Gastroesophageal sphincter (tissue), 4 donors: ENCODE measurements at places on chromosomes 7 and 10.
A peak's percentile ranks its signal among the peaks of the same experiment; 100 is the strongest.

- no peak for ATAC-seq
These were observed 284.0 kb downstream of the AUTS2 start for GRCh38 chr7:69882269-69882668.

DNA sequence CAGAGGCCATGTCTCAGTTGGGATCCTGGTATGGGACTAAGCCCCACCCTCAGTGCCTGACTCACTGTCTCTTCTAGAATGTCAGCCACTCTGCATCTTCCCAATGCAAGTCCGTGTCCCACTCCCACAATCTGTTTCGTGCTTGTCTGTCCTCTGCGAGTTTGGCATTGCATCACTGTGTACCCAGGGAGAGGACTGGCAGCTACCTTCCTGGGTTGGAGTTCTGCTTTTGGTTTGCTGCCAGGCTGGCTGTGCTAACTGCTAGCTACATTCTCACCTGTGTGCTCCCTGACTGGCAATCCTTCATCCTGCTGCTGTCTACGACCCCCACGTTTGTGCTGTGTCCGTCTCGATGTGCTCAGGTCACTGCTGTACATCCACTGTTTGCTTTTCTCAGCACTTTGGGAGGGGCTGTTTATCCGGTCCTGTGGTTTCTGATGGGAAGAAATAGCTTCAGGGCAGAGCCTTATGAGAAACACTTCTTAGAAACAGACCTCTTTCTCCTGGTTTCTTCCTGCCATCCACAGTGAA, 56.0 kb upstream of the GLI3 start:
- no peak for ATAC-seq

DNA sequence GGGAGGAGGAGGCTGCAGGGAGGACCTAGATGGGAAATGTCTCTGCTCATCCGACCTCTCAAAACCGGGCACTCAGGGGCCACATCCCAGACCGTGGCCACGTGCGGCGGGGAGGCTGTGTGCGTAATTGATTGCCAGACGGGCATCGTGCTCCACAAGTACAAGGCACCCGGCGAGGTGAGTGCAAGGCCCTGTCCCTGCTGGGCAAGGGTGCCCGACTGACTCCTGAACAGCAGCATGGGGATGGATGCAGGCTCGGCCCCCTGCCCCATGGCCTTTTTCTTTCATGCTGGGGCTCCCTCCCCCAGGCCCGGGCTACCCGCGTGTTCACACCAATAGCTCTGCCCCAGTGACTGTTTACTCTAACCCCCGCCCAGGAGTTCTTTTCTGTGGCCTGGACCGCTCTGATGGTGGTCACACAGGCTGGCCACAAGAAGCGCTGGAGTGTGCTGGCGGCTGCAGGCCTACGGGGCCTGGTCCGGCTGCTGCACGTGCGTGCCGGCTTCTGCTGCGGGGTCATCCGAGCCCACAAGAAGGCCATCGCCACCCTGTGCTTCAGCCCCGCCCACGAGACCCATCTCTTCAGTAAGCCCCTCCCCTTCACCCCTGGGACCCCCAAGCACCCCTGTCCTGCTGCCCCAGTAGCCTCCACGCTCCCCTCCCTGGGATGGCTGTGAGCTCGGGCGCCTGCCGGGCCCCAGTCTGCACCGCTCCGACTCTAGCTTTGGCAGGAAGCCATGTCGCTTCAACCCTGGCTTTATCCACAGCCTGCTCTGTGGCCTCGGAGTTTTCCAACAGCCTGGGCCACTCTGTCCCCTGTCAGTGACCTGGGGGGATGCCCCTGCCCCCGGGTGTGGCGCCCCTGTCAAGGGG, 3.9 kb downstream of the LRWD1 start:
- ATAC-seq, result no peak

GRCh38 chr7:51335057-51335456, 18.4 kb upstream of the COBL start:
- no peak for ATAC-seq

- ATAC-seq, result no peak
These were observed 1.5 kb upstream of the PARD3 start for GRCh38 chr10:34816501-34817002.

GRCh38 chr7:147509541-147510200, 1080.9 kb upstream of the C7orf33 start:
- no peak for ATAC-seq

GRCh38 chr7:84582747-84583146, 388.2 kb upstream of the SEMA3A start:
- no peak for ATAC-seq

DNA sequence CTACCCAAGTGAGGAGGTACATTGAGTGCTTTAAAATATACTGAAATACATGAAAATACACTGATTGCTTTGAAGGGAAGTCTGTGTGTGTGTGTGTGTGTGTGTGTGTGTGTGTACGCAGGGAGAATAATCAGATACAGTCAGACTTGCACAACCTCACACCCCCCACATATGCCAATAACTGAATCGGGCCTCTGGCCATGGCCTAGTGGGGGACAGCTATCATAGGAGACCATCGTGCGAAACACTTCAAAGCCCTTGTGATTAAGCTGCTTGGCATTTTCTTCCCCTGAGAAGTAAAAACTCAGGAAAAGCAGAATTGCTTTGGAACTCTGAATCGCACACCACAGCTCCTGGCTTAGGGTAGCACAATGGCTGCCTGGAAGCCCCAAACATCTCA, 135.1 kb downstream of the C10orf105 start:
- no peak for ATAC-seq

DNA sequence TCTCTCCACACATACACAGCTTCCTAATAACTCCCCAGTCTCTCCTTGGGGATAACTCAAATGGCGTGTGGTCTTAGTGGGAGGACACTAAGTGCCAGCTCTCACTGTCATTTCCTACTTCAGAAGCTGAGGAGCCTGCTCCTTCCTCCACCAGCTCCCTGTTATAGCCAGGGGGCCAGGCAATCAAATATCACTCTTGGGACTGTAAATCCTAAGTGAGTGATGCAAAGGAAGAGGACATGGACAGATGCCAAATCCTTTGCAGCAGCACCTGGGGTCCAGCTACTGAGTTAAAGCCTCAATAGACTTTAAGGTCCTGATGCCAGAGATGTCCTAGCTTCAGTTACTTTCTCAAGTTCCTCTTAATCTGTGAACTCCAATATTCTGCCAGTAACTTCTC, 34.1 kb downstream of the SEM1 start:
- no peak for ATAC-seq

DNA sequence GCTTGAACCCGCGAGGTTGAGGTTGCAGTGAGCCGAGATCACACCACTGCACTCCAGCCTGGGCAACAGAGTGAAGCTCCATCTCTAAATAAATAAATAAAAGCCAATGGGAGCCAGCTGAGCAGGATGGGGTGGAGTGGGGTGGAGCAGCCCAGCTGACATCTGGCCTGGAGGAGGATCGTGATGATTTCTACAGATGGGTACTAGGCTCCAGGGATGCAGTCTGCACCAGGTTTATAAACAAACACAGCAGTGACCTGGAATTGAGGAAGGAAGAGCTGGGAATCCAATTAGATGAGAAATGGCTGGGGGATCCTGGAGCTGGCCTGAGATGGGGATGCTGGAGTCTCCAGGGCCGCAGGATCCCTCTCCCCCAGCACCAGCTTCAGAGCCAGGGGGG, 7.3 kb upstream of the GRIFIN start:
- ATAC-seq, result no peak

DNA sequence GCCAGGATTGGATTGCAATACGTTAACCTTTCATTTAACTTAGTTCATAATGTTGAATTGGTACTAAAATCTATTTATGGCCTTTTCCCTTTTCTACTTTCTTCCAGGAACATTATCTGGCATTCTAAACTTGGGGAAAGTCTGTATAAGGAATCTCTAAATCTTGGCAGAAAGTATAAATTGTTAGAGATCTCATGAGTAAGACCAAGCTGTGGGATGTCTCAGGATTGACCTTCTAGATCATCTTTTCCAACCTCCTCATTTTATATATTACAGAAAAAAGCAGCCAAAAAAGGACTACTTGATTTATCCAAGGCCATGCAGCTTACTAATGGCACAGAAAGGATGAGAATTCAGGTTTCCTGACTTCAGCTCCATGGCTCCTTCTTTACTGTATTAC, 598.3 kb downstream of the INHBA start:
- no peak for ATAC-seq

- ATAC-seq, result peak; percentile 67
These were observed 140.1 kb downstream of the GLI3 start for GRCh38 chr7:42096681-42097561.

DNA sequence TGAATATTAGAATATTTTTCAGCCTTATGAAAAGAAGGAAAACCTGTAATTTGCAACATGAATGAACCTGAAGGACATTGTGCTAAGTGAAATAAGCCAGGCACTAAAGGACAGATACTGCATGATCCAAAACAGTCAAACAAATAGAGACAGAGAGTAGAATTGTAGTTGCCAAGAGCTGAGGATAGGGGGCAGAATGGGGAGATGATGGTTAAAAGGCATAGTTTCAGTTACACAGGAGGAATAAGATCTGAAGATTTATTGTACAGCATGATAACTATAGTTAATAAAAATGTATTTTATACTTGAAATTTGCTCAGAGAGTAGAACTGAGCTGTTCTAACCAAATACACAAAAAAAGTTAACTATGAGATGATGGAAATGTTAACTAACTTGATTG, 149.0 kb upstream of the TMEM106B start:
- no peak for ATAC-seq

GRCh38 chr10:36048236-36048635, 406.1 kb upstream of the FZD8 start:
- ATAC-seq, result no peak

DNA sequence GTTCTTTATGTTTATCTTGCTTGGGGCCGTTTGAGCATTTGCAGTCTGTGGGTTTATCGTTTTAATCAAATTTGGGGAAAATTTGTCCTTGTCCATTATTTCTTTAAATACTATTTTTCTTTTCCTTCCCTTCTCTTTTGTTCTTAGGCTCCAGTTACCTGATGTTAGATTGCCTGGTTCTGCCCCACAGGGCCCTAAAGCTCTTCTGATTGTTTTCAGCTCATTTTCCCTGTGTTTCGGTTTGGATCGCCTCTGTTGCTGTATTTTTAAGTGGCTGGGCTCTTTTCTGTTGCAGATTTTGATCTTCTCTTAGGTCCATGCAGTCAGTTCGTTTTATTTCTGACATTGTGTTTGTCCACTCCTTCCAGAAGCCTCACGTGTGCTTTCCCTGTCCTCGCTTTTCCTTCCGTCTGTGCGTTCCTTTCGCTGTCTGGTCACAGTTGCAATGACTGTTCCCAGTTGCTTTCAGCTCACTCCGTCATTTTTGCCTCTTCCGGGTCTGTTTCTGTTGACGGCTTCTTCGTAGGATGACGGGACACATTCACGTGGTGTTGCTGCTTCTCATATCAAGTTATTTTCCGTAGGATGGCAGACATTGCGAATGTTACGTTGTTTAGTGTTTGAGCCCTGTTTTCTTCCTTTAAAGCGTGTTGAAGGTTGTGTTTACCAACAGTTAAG, 111.4 kb downstream of the INPP5A start:
- ATAC-seq, result no peak

GRCh38 chr10:71398976-71399375, 2.3 kb downstream of the CDH23 start:
- no peak for ATAC-seq

DNA sequence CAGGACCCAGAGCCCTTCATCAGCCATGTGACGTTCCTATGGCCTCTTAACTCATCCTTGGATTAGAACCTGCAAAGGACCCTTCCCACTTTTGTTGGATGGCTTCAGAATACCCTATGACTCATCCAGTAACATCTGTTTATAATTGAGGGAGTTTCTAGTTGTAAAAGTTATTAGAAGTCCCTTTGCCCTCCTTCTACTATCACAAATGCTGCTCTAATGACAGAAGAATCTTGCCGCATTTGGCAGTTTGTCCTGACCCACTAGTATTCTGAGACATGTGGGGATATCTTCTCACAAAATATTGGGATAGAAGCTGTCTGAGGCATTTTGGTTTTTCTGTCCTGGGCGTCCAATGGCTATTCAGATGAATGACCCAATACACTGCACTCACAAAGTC, 251.8 kb upstream of the TMEM72 start:
- no peak for ATAC-seq

DNA sequence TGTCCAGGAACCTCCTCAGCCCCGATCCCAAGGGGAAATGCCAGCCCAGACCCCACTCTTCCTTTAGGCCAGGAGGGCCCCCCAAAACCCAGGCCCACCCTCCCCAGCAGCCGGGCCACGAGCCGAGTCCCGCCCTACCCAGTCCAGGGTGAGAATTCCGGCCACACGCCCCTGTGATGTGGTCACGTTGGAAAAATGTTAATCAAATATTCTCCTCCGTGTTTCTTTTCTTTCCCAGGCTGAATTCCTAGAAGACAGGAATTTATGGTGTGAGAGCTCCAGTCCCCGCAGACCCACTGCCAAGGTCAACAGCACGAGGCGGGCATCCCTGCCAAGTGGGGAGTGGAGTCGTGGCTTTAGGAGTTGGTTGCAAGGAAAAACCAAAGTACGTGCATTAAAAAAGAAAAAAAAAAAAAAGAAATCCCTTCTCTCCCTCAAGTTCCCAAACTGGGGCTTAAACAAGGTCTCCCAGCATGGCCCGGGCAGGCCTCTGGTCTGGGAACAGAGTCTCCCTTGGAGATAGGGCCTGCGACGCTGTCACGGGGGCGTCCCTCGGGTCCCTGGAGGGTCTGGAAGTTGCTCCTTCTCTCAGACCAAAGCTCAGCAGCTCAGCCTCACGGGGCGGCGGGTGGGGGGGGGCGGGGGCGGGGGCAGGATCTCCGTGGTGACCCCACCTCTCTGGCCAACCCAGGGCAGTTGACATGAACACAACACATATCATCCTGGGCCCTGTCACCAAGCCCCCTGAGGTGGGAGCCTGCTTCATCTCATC, 28.1 kb upstream of the ELN start:
- peak; percentile 82 for ATAC-seq

DNA sequence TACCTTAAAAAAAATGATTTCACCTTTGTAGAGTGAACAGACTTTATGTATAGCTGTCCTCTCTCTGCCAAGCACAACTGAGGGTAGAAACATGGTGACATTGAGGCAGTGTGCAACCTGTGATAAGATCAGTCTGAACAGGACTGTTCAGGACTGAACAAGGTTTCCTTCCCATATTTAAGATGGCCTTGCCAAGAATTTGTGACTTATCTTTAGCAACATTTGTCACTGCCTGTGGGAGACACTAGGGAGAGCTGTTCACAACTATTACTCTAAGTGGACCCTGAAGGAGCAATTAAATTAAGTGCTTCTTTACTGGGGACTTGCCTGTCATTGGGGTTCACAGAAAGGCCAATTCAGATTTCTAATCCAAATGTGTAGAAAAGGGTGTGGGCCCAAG, 6.7 kb downstream of the OR13A1 start:
- no peak for ATAC-seq

DNA sequence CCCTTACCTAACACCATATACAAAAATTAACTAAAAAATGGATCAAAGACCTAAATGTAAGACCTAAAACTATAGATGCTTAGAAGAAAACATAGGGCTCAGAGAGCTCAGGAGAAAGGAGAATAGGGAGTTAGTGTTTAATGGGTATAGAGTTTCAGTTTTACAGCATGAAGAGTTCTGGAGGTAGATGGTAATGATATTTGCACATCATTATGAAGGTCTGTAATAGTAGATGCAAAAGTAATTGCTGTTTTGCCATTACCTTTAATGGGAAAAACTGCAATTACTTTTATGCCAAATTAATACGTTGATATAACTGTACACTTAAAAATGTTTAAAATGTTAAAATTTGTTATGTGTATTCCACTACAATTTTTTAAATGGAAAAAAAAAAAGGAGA, 39.2 kb upstream of the NANOS1 start:
- ATAC-seq, result no peak

GRCh38 chr7:1918063-1918645, 248.1 kb downstream of the ELFN1 start:
- no peak for ATAC-seq
